ENCODE measurements at places on chromosomes 7 and 10.

DNA sequence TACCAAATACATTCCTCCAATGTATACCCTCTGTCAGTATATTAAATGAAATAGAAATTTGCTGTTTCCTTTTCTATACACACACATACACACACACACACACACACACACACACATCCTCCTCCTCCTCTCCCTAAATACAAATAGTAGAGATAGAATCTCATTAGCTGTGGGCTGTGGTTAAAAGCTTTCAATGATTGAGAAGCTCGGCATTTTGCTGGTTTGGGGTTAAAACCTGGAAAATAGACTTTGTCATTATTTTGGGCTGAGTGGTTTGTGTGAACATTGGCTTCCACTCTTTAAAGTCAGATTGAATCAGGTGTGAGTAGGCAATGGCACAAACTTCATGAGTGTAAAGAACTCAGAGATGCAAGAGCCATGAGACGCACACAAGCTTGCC, 596.0 kb downstream of the XPNPEP1 start:
- no peak for DNase-seq

GRCh38 chr10:124898471-124898870, 43.5 kb upstream of the ZRANB1 start:
- no peak for DNase-seq

GRCh38 chr10:120999868-121000267, 148.7 kb downstream of the WDR11 start:
- no peak for DNase-seq

GRCh38 chr10:95467162-95467599, 94.0 kb downstream of the SORBS1 start:
- DNase-seq: no peak

GRCh38 chr7:149220534-149220933, 18.9 kb upstream of the ZNF212 start:
- DNase-seq: no peak

DNA sequence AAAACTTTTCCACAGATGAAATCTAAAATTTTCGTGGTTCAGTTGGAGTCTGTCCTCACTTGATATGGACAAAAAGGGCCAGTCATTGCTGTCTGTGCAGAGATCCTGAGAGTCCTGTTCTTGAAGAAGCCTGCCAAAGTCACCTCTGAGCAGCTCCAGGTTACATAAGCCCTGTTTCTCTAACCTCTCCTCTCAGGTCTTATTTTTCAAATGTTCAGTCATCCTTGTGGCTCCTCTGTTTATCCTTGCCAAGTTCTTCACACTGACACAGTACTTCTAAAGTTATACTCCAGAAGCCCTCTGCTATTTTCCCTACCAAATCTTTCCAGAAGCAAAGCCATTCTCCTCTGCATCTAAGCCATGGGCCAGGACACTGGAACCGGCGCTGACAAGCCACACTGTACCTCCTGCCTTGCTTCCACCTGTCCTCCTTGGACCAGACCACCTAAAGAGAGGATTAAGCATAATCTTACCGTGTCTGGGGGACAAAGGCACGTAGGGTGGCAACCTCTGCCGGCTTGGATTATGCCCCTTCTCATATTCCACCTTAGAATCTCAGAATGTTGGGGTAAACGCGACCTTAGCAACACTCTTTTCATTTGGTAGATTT, 161.6 kb downstream of the JAZF1 start:
- DNase-seq: no peak

Data from activated naive CD8-positive, alpha-beta T cell treated with anti-CD3 and anti-CD28 coated beads, Interleukin-2, amount 10 ng/mL, durations not matched to agents 7 days and 5 days (primary cell).